SW 1271 (cell line): ENCODE measurements at places on chromosomes 1 and 21.

- no peak for DNase-seq
Observed at GRCh38 chr1:156698995-156699394, 6.4 kb downstream of the CRABP2 start.

DNA sequence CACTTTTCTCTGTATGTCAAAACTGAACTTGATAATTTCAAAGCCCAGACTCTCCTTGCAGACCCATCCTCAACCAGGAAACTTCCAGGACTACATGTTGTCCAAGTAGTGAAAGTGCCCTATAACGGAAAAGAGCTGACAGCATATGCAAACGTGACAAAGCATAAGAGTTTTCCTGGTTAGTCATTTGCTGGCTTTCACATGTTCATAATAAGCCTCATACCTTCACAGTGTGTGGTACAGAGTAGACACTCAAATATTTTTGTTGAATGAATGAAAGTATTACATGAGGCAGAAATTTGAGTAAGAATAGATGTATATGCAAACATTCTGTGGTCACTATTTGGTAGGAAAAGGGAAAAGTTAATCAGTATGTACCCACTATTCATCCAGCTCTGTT, 473.3 kb downstream of the MRPL39 start:
- DNase-seq: no peak

DNA sequence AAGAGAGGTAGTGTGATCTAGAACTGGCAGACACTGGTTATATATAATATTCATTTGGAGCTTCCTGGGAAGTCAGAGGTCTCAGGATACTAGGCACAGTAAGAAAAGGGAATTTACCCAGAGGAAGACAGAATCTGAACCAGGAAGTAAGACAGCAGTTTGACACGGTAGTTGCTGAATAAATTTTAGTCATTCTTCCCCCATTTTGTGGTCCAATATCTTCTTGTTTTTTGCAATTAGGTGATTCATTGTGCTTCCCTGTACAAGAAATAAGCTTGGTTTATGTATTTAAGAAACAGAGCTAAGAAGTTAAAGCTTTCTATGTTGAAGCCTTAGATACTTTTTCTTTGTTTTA, 1.3 kb downstream of the TMEM167B start:
- no peak for DNase-seq

DNA sequence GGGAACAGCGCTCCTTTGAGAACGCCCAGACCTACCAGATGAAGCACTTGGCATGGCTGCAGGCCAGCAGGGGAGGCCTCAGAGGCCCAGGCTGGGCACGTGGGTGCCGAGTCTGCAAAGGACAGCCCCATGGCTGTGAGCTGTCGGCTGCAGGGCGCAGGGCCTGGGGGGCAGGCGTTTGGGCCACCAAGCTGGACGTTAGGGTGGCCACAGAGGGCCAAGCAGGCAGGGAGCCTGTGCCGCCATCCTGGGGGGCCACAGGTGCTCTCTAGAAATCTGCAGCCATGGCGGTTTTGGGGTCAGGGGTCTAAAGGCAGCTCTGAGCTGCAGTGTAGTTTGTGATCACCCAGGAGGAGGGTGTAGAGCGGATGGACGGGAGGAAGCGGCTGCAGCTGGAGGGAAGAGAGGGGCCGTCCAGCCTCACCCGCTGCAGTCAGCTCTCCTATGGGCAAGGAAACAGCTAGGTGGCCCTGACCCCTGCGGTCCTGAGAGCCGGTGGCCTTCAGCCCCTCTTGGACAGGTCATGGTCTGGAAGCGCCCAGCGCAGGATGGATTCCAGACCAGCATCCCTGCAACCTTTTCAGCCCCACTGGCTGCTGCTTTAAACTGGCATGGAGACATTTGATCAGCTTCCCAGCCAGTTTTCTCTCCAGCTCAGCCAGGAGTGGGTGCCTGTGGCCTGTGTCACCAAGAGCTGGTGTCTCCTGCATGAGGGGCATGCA, 11.0 kb downstream of the IBA57 start:
- no peak for DNase-seq

GRCh38 chr1:168261390-168261789, 19.3 kb upstream of the TBX19 start:
- peak; percentile 9 for DNase-seq

- no peak for DNase-seq
Observed at GRCh38 chr1:162916407-162916806, 55.4 kb upstream of the CCDC190 start.
